ENCODE measurements at places on chromosomes 12 and 14. TPM values are rescaled to one million over a fixed set of nuclear protein-coding genes. Genes with fewer than 3 reads are reported as not detected.
A peak's percentile ranks its signal among the peaks of the same experiment; 100 is the strongest.

DNA sequence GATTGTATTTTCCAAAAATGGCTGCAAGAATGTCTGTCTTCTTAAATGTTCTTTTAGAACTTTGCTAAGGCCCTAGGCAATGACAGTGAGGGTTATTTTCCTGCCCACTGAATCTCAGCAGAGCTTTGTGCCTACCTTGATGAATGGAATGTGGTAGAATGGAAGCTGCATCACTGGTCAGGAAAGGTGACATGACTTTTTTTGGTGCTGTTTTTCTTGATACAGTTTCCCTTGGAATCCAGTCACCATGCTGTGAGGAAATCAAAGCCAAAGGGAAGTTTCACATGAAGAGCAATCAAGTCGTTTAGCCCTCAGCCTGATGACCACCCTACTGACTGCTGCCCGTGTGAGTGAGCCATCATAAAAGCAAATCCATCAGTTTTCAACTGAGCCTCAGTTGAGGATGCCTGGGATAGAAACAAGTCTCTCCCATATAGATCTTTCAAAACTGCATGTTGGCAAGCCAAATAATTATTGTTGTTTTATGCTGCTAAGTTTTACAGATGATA lies 886.0 kb upstream of the FBXO33 start:
- no peak for DNase-seq

Gene KRT72
- polyA plus RNA-seq: 0.18 TPM

Gene B4GALNT3
- polyA plus RNA-seq: 7.6 TPM

DNA sequence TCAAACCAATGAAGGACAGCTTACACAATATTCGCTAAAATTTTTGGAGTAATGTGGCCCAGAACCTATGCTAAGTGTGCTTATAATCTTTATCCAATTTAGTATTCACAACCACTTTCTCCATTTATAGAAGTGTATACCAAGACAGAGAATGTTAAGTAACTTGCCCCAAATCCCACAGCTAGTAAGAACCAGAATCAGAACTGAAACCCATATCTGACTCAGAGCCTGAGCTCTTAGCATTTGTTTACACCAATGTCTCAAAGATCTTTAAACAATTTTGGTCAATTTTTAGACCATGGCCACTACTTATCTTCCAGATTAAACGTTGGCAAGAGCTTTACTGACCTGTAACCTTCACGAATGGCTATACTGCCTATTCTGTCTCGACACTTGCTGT lies 53.0 kb downstream of the PAPLN start:
- DNase-seq: no peak

DNA sequence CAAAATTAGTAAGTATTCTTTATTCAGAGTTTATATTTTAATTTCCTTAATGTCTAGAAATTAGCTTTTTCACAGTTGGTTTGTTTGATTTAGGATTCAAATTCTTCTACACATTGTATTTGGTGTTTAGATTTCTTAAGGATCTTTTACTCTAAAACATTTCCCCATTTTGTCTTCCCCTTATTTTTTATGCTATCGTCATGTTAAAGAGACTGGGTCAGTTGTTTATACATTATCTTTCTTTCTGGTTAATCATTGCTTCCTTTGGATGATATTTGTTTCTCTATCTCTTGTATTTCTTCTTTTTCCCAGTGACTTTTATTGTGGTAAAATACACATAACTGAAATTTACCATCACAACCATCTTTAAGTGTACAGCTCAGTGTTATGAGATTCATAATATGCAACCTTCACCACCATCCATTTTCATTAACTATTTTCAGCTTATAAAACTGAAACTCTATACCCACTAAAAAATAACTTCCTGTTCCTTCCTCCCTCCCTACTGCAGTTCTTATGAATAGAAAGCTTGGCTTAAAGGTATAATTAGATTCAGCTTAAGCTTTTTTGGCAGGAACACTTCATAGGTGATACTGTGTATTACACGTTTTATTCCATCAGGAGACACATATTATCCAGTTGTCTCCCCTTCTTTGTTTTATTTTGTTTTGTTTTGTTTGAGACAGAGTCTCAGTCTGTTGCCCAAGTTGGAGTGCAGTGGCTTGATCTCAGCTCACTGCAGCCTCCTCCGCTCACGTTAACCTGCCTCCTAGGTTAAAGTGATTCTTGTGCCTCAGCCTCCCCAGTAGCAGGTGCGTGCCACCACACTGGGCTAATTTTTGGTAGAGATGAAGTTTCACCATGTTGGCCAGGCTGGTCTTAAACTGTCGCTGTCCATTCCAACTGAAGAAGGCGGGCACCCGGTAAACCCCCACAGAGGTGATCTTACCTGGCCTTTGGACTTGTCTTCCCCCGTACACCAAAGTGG lies 45.0 kb downstream of the NOPCHAP1 start:
- DNase-seq: no peak

Gene IL22
- polyA plus RNA-seq: not detected

GRCh38 chr14:75283833-75284563 lies 5.4 kb downstream of the FOS start:
- no peak for DNase-seq

Gene FAM90A1
- polyA plus RNA-seq: 3.8 TPM

DNA sequence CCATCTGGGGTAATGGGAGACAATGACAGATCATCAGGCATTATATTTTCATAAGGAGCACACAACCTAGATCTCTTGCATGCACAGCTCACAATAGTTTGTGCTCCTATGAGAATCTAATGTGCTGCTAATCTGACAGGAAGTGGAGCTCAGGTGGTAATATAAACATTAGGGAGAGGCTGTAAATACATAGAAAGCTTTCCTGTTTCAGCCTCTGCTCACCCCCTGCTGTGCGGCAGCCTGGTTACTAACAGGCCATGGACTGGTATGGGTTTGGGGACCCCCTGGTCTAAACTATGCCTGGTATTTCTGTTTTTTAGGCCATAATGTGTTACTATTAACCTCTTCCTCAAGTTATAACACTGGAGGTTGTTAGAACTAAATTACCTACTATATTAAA lies 1373.7 kb downstream of the LRFN5 start:
- DNase-seq: no peak

DNA sequence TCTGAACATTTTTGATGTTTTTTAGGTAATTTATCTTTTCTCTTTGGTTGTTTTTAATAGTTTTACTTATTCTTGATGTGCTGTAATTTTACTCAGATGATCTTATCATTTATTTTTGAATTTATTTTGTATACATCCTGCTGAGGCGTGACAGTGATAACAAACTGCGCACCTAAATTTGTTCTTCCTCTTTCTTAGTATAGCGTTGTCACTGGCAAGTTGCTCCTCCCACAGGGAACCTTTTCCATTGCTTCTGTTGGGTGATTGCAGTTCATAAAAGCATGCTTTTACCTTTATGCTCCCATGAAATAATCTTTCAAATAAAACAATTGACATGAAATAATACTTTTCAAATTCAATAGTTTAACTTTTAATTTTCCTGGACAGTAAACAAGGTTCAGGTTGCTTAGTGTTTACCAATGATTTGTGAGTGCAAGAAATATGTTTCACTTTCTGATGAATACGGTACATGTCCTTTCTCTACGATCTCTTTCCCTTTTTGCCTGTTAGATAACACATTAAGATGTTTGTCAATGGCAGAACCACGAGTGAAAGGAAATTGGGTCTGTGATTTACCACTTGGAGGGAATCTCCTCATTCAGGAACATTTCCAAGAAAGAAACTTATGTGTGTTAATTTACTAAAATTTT lies 223.3 kb downstream of the CCDC91 start:
- DNase-seq: no peak

DNA sequence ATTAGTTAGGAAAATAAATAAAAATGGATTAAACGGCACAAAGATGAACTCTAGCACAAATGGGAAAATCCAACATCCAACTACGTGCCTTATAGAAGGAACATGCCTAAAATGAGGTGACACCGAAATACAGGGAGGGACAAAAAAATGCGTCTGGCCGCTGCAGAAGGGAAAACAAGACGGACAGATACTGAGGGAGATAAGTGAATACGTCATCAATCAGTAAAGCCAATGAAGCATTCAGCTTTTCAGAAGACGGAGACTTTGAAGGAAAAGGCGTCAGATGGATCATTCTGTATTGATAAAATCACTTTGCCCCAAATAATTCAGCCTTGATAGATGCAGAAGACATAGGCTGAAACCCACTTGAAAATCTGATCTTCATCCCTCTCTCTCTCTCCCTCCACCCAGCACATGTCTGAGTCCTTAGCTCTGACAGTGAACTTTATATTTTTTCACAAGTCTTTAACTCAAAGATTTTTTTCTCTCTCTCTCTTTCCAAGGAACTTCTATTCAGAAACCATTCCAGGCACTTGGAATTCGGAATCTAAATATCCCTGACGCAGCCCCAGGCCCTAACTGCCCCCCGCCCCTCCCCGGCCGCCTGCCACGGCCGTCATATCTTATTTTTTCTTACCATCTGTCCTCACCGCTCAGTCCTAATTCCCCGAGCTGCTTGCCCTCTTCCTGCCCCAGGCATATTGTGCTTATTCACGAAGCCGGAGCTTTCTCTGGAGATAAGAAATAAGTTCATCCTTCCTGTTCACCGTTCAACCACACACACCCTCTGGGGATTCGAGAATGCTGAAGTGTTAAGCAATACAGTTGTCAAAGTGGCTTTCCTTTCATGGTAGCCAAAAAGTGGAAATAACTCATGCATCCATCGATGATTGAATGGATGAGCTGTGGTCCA lies 35.5 kb upstream of the RFLNA start:
- no peak for DNase-seq

- no peak for DNase-seq
Observed at GRCh38 chr12:11695321-11695720, 45.8 kb downstream of the ETV6 start.

Gene FGF23
- polyA plus RNA-seq: not detected

Gene NCKAP5L
- 14.8 TPM for polyA plus RNA-seq

Gene LMO3
- polyA plus RNA-seq: 12.0 TPM

DNA sequence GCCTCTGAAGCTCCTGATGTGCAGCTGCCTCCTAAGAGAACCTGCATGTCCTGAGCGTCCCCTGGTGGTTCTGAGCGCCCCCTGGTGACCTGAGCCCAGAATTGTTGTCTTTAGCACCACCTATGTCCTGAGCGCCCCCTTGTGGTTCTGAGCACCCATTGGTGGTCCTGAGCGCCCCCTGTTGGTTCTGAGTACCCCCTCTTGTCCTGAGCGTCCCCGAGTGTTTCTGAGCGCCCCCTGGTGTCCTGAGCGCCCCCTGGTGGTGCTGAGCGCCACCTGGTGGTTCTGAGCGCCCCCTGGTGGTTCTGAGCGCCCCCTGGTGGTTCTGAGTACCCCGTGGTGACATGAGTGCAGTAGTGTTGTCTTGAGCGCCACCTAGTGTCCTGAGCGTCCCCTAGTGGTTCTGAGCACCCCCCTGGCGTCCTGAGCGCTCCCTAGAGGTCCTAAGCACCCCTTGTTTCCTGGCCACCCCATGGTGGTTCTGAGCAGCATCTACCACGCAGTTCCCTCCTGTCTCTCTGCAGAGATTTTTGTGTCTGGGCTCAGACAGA lies 782.5 kb downstream of the TMEM121 start:
- DNase-seq: no peak

DNA sequence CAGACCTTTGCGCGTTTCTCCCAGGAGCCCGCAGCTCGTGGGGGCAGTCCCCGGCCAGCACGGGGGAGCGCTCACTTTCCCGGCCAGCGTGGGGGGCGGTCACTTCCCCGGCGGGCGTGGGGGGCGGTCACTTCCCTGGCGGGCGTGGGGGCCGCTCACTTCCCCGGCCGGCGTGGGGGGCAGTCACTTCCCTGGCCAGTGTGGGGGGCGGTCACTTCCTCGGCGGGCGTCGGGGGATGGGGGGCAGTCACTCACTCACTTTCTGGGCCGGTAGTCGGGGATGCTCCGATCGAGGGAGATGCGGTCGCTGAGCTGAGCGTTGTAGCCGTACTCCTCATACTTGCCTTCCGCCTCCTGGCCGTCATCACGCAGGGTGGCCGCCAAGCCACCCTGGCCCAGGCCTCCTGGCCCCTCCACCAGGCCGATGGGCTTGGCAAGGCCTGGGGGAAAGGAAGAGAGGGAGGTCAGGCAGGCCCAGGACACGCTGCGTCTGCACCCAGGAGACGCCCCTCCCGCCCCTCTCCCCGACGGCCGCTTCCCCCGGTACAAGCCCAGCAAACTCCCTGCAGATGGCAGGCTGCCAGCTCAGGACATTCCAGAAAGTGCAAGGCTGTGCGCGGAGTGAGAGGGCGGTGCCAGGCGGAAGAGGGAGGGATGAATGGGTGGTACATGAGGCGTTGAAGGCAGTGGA lies 43.3 kb downstream of the GALNT9 start:
- DNase-seq: peak; percentile 88

Measured in right lung (tissue), 10 donors.